ENCODE measurements at places on chromosomes 16 and 17.

DNA sequence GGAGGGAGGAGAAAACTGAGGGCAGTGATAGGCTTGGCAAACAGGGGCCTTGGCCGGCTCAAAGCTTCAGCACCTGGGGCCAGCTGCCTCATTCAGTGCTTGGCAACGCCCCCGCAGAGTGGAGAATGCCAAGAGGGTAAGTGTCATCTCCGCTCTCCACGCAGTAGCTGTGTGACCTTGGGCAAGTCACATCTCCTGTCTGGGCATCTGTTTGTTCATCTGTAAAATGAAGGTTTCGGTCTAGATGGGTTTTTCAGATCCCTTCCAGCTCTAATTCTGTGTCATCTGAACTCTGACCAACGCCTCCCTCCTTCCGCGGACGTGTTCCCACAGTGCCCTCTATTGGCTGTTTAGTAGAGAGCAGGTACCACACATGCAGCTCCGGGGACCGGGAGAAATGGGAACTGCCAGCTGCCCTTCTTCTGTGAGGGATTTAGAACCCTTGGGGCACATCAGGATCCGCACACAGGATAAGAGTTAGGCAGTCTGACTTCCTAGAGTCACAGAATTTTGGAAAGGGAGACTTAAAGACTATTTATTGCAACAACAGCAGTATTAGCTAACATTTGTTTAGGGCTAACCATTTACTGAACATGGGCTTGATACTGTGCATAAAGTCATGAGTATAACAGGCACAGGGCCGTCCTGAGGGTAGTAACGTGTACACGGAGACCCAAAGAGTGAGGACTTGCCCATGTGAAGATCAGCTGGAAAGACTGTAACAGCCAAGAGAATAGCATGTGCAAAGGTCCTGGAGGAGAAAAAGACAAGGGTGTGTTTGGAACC is 26.8 kb downstream of the GP2 start:
- H3K36me3 ChIP-seq: no peaks in the 10 kb centered on the region
- no peak overlapping the region for H3K4me3 ChIP-seq
- H3K27me3 ChIP-seq: peaks cover 5% of the 10 kb centered on the region
- H3K4me1 ChIP-seq: no peaks in the 10 kb centered on the region
- no peak overlapping the region for H3K27ac ChIP-seq
- DNase-seq: peak; percentile 46

- no peak overlapping the region for H3K27ac ChIP-seq
- H3K36me3 ChIP-seq: no peaks in the 10 kb centered on the region
- no peak for DNase-seq
- H3K4me1 ChIP-seq: no peaks in the 10 kb centered on the region
Observed at GRCh38 chr16:49542946-49543630, 169.5 kb downstream of the C16orf78 start.

DNA sequence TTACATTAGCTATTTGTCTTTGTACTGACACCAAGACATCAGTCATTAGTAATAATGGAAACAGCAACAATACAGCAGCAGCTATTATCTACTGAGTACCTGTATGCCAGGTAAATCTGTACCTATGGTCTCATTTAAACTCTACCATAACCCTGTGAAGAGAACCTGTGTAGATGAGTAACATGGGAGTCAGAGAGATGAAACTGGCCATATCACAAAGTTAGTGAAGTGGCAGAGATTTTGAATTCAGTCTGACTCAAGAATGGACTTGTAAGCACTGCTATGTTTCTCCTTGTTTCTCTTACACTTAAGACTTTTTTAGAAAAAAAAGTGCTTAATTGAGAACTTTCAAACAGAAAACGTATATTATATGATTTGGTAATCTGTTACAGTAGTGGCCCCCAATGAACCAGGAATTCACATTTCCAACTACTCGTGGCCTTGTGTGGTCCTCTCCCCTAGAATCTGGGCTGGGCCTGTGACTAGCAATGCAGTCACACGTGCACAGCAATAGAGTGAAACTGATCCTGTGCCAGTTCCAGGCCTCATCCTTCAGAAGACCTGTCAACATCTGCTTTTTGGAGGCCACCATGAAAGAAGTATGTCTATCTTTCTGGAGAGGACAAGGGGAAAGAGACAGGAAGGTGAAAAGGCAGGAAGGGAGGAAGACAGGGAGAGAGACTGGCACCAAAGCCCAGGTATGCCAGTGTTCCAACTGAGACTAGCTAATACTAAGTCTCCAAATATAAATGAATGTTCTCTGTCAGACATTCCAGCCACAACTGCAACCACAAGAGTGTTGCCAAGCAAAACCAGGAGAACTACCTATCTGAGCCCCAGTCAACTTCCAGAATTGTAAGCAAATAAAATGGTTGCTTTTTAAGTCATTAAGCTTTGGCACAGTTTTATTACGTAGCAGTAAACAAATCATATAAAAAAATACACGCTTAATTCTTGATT is 12.0 kb downstream of the CRLF3 start:
- peak overlapping the region; percentile 87 for H3K27ac ChIP-seq
- peaks cover 61% of the 10 kb centered on the region for H3K4me1 ChIP-seq
- peaks cover 41% of the 10 kb centered on the region for H3K36me3 ChIP-seq
- H3K27me3 ChIP-seq: no peaks in the 10 kb centered on the region
- H3K4me3 ChIP-seq: no peak overlapping the region

GRCh38 chr17:71628306-71628705 is 492.5 kb upstream of the SOX9 start:
- DNase-seq: no peak
- H3K36me3 ChIP-seq: no peaks in the 10 kb centered on the region
- H3K27ac ChIP-seq: no peak overlapping the region
- H3K27me3 ChIP-seq: no peaks in the 10 kb centered on the region
- no peak overlapping the region for H3K4me3 ChIP-seq

DNA sequence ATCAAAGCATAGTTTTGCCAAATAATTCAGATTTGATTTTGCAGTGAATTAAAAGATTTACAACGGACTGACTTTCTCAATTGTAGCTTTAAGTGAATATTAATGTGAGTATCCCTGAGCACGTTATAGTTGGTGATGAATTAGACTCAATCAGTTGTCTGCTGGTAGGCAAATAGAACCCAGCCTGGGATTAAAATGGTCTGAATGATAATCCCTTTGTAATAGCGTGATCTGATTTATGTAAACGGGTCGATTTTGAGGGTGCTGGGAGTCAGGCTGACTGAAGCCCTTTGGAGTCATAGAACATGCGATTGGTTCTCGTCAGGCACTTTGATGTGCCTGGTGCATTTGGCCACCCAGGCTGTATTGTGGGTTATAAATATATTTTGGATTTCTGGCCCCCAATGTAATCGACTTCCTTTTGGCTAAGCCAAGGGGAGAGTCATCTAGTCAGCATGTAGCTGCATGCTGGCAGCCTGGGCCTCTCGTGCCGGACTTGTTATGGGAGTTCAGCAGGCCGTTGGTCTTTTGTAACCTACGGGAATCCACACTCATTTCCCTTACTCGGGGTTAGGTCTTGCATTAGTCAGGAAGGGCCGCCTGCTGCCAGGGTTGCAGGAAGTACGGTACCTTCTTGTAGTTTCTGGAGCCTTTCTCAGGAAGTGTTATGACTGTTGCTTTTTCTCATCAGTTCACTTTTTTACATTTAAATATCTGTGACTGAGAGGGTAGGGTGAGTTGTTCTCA is 5.4 kb downstream of the PGS1 start:
- H3K4me3 ChIP-seq: peak overlapping the region; percentile 61
- no peaks in the 10 kb centered on the region for H3K27me3 ChIP-seq
- peak overlapping the region; percentile 97 for H3K27ac ChIP-seq
- DNase-seq: peak; percentile 52
- peaks cover 91% of the 10 kb centered on the region for H3K4me1 ChIP-seq
- H3K36me3 ChIP-seq: peaks cover 44% of the 10 kb centered on the region

DNA sequence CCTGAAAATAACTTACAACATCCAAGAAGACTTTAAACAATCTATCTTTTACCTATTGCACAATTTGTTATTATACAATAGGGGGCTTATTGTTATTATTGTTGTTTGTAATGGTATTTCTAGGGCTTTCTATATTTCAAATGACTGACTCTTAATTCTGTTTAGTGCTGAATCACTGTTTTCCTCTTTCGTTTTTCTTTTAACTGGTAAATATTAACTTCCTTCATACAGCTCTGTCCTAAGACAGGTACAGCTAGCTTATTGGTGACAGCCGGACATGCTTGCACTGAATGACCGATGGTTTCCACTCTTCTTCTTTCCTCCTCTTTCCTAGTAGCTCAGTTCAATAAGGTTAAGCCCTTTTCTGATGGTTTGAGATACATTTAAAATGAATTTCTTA is 11.6 kb downstream of the KRTAP9-7 start:
- no peaks in the 10 kb centered on the region for H3K4me1 ChIP-seq
- no peak overlapping the region for H3K4me3 ChIP-seq
- no peak overlapping the region for H3K27ac ChIP-seq
- no peaks in the 10 kb centered on the region for H3K36me3 ChIP-seq

DNA sequence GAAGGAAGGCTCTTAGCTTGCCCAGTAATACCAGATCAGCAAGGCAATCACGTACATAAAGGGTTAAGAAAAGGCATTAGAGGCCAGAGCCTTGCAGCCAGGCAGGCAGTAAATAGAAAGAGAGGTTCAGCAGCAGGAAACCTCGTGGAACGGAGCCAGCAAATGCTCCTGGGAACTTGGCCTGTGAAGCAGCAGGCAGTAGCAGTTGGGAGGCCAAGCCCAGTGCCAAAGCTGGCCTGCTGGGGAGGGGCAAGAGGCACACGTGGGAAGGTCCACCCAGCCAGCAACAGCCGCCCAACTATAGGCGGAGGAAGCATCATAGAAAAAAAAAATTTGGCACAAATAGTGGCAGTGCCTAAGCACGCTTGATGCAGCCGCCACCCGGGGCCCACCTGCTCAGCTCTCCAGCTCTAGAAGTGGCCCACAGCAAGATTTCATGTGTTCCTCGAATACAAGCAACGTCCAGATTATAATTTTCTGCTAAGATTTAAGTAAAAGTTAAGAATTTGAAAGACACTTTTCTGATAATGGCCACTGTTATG is 2339.5 kb downstream of the TP53TG3F start:
- H3K27me3 ChIP-seq: no peaks in the 10 kb centered on the region
- no peaks in the 10 kb centered on the region for H3K36me3 ChIP-seq
- no peaks in the 10 kb centered on the region for H3K4me1 ChIP-seq
- H3K4me3 ChIP-seq: no peak overlapping the region

GRCh38 chr17:67399676-67400075 is 22.6 kb downstream of the PITPNC1 start:
- DNase-seq: no peak
- peak overlapping the region; percentile 43 for H3K4me3 ChIP-seq
- peak overlapping the region; percentile 86 for H3K27ac ChIP-seq
- H3K27me3 ChIP-seq: no peaks in the 10 kb centered on the region
- H3K4me1 ChIP-seq: peaks cover 69% of the 10 kb centered on the region
